Renal cortex interstitium (tissue), 15 donors: ENCODE measurements at places on chromosomes 12 and 14. TPM values are rescaled to one million over a fixed set of nuclear protein-coding genes. Genes with fewer than 3 reads are reported as not detected.

- no peak for DNase-seq
These were observed 544 bp upstream of the TDP1 start for GRCh38 chr14:89955022-89955744.

GRCh38 chr12:11724888-11725311 lies 75.4 kb downstream of the ETV6 start:
- no peak for DNase-seq

The PTPN6 gene
- 27.0 TPM for polyA plus RNA-seq

- no peak for DNase-seq
These were observed 5.7 kb upstream of the HOXC4 start for GRCh38 chr12:54047964-54048303.

DNA sequence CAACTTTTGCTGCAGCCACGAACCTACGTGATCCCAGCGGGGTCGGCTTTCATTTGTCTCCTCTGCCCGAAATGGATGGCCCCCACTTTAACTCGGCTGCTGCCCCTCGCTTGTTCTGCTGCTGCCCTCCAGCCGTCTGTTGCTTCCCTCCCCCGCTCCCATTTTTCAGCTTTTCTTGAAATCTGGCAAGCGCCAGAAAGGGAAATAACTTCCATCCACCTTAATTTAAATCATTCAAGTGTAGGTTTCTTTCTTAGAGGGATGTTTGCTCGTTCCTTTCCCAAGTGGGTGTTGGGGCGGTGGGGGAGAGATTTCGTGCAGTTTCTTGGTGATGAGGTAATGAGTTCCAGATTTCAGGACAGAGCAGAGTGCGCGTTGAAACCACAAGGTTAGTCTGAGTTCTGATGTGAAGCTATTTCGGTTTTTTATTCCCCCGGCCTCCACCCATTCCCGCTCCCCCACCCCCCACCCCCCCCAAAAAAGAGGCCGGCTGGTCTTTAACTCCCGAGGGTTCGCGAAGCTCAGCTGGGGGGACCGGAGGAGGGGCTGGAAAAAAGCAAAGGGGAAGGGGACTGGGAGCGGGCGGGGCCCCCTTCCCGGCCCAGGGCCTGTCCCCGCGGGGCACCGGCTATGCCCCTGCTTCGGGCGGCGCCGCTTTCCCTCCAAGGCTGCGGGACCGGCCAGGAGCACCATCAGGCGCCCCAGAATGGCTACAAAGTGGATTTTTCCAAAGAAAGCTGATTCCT lies 2.2 kb upstream of the ZFP36L1 start:
- DNase-seq = no peak

The CMKLR1 gene
- polyA plus RNA-seq = 5.1 TPM

- DNase-seq = no peak
These were observed 5.8 kb downstream of the ASPG start for GRCh38 chr14:104091061-104091926.

The CREBL2 gene
- polyA plus RNA-seq = 31.0 TPM

DNA sequence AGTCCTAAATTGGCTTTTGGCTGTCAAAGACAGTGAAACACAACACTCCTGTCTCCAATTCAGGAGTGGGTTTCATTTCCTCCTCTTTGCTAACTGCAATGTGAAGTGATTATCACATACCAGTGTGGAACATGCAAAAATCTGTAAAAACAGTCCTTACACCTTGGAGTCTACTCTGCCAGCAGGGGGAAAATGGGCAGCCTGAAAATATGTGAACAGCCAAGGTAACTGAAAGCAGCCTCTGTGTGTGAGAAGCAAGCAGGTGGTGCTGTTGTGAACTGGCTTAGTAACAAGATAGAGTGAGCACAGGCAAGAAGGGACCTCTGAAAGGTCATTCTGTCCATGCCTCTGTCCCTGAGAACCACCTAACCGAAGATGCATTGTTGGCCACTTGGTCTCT lies 6.0 kb downstream of the PRMT8 start:
- DNase-seq = no peak

DNA sequence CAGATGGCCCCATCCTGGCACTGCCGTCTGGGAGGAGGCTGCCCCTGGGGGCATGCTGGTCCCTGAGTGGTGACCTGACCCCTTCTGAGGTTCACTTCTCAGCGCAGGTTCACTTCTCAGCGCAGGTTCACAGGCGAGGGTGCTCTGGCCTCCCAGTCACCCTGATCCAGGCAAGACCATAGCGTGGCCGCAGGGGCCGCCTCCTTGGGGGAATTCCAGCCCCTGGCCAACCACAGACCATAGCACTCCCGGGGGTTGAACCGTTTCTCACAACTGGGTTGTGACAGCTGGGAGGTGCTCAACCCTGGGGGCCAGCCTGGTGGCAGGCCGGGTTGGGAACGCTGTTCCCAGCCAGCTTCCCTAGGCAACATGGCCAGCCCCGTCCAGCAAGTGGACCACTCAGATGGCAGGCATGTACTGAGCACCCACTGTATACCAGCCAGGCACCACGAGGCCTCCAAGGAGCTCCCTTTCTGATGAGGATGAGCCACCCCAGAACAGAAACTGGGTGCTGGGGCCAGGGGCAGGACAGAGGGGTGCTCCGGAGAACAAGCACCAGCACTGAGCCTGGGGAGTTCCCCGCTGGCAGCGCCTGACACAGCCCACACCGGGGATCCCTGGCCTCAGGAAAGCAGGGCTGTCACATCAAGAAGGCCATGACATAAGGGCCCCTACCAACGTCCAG lies 28.3 kb upstream of the ZFP36L1 start:
- no peak for DNase-seq

- DNase-seq = peak; percentile 49
These were observed 5.0 kb upstream of the CCND2 start for GRCh38 chr12:4268329-4269181.

GRCh38 chr14:104680806-104681688 lies 8.4 kb upstream of the INF2 start:
- DNase-seq = no peak

The KRT73 gene
- not detected for polyA plus RNA-seq

DNA sequence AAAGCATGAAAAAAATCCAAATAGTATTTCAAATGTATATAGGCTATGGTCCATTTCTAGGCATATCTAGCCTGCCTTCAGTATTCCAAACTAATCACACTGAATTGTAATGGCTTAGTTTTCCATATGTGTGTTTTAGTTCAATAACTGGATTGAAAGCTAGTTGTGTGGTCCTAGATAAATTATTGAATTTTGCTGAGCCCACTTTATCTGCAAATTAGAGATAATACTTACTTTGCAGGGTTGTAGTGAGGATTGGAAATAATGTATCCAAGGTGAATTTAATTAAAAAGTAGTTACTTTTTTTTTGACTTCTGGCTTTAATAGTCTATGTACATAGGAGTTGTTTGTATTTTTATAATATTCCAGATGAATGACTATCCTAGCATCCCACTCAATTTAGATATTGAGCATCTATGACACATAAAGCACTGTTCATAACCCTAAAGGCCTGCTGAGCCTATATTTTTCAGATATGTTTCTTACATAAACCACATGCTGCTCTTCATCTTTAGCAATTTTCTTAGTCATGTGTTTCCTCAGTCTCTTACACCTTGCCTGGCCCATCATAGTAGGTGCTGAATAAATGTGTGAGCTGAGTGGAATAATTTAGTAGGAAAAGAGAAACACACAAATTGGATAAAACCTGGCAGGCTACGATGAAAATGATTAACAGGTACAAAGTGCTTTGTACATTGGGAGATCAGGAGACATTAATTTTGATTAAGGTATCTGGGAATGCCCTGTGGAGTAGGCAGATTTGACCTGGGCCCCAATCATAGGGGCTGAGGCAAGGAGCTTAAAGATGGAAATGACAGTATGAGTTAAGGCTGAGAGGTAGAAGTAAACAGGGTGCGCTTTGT lies 1.1 kb upstream of the ATP23 start:
- DNase-seq = no peak

DNA sequence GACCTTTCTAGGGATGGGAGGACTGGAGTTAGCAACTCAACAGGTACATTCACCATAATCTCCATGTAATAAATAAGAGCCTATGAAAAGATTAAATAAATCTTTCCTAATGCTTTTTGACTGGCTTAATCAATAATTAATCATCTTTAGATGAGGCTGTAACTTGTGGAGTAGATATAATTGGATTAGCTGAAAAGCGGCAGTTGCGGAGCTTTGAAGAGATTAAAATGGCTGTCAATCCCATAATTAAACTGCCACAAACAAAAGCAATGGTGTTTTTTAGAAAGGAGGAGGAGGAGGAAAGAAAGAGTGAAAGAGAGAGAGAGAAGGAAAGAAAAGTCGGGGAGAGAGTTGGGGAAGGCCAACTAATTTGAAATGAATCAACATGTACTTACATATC lies 70.7 kb upstream of the TMEM263 start:
- no peak for DNase-seq

The RGS6 gene
- 1.7 TPM for polyA plus RNA-seq

DNA sequence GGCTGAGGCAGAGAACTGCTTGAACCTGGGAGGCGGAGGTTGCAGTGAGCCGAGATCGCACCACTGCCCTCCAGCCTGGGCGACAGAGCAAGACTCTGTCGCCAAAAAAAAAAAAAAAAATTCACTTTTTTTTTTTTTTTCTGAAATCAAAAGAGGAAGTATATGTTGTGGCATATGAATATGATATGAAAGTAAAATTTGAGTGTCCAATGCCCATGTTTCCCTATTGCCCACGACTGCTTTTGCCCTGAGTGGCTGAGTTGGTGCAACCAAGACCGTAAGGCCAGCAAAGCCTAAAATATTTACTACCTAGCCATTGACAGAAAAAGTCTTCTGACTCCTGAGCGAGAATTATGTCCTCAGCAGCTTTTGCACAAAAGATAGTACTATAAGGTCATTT lies 101.7 kb upstream of the PARP11 start:
- DNase-seq = no peak

GRCh38 chr14:94914191-94914590 lies 144.3 kb upstream of the GSC start:
- no peak for DNase-seq

DNA sequence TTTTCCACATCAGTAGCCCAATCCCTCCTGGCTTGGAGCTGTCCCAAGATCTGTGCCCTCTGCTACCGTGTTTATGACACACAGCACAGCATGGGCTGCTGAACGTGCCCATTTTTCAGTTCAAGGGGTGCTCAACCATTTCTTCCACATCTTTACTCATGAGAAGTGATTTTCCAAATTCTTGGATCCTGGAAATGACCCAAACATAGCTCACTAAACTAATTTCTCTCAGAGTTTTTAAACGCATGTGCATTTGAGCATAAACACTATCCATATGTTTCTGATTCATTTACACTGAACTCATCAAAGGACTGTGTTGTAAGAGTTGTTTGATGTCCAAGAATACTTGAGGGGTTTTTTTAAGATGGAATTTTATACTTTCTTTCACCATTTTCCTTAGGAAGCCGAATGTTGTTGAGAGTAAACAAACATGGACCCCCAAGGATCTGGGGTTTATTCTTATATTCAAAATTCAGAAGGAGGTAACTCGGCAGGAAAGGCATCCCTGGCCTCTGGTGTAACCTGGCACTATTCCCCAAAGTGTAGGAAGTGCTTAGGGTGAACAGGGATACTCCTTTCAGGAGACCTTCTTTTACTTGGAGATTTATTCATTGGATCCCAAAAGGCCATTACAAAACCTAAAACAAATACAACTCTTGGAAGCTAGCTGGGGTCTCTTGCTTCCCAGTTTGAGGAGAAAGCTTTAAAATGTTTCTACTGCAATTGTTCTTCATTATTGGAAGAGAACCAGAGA lies 215.0 kb downstream of the BMP4 start:
- DNase-seq = no peak

- no peak for DNase-seq
These were observed 121.8 kb upstream of the NTF3 start for GRCh38 chr12:5310151-5310550.

The A2M gene
- 219 TPM for polyA plus RNA-seq

GRCh38 chr14:41423503-41423902 lies 183.2 kb upstream of the LRFN5 start:
- no peak for DNase-seq

The ITGB7 gene
- polyA plus RNA-seq = 2.3 TPM

DNA sequence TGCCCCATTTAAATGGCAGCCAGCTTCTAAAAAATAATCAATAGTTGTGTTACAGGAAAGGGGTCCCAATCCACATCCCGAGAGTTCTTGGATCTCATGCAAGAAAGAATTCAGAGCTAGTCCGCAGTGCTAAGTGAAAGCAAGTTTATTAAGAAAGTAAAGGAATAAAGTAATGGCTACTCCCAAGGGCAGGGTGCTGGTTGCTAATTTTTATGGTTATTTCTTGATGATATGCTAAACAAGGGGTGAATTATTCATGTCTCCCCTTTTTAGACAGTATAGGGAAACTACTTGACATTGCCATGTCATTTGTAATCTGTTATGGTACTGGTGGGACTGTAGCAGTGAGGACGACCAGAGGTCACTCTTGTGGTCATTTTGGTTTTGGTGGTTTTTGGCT lies 591.3 kb downstream of the LRFN5 start:
- DNase-seq = no peak

GRCh38 chr12:24889411-24889810 lies 59.5 kb downstream of the BCAT1 start:
- no peak for DNase-seq

DNA sequence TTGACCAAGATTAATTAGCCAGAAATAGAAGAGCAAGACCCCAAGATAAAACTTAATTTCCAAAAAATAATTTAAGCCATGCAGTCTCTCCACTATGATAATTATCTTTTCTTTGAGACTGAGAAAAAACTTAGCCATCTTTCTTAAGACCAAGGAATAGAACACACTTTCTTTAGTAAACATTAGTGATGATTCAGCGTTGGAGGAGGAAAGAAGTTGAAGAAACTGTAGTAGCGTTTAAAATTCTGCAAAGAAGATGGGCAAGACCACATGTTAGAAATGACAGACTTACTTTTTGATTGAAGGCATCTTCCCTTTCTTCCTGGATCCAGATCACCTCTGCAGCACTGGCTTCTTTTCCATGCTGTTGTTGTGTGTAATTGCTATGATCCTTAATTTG lies 124.8 kb upstream of the RASSF8 start:
- DNase-seq = no peak

DNA sequence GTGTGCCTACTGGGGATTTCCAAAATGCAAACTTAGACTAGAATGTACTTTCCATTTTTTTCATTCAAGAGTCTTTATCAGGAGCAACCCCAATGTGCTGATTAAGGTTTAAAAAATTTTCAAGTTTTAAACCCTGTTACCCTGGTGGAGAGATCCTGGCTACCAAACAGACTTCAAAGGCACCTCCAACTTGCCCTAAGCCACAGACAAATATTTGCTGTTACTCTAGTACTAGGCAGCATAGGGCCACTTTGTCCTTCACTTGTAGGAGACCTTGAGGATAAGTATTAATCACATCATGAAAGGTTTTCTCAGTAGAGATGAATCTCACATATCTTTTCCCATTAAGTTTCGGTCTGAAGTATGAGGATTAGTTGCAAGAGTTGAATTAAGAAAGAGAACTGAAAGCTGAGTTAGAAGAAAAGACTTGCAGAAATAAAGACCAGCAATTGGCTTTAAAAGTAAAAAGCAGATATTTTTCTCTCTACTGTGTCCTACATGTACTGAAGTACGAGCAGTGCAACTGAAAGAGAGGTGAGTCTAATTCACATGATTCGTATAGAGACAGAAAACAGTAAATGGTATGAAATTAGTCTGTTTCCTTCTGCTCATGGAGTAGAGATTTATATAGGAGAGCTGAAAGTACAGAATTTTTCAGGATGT lies 28.3 kb downstream of the NTN4 start:
- DNase-seq = no peak

- no peak for DNase-seq
These were observed 2.8 kb downstream of the MAP4K5 start for GRCh38 chr14:50529288-50530179.

The EML5 gene
- 3.3 TPM for polyA plus RNA-seq

The OASL gene
- polyA plus RNA-seq = 0.21 TPM

The TAS2R14 gene
- polyA plus RNA-seq = 3.1 TPM
